Stimulated activated CD4-positive, alpha-beta T cell treated with anti-CD3 and anti-CD28 coated beads, Interleukin-1b, Interleukin-23, amount 100 ng/mL, for 24 hours (primary cell): ENCODE measurements at places on chromosomes 5 and 9.

- DNase-seq, result no peak
These were observed 39.6 kb upstream of the DMXL1 start for GRCh38 chr5:119031011-119031886.

- DNase-seq, result no peak
These were observed 44.1 kb upstream of the SUB1 start for GRCh38 chr5:32541241-32541640.

GRCh38 chr5:148312153-148312552, at the start of gene SPINK7:
Gene SPINK7, plus strand, starts transcription at chr5:148312423. Its CDS starts 61 bp downstream, at chr5:148312484.
- DNase-seq, result no peak

DNA sequence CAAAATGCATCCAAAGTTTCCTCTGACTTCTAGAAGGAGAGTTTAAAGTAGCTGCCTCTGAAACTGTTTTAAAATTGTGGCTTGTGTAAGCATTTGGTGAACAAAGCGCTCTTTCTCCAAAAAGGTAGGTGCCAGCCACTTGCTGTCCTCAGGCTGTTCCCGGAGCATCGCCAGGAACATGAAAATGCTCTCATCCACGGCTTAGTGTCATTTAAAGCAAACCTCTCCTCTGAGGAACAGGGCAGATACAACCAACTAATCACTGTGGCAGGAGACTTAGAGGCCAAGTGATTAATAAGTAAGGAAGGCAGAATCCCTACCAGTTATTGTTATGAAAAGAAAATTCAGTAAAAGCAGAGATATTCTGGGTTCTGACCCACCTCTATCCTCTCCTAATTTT, 165.6 kb downstream of the DCP2 start:
- DNase-seq, result no peak

DNA sequence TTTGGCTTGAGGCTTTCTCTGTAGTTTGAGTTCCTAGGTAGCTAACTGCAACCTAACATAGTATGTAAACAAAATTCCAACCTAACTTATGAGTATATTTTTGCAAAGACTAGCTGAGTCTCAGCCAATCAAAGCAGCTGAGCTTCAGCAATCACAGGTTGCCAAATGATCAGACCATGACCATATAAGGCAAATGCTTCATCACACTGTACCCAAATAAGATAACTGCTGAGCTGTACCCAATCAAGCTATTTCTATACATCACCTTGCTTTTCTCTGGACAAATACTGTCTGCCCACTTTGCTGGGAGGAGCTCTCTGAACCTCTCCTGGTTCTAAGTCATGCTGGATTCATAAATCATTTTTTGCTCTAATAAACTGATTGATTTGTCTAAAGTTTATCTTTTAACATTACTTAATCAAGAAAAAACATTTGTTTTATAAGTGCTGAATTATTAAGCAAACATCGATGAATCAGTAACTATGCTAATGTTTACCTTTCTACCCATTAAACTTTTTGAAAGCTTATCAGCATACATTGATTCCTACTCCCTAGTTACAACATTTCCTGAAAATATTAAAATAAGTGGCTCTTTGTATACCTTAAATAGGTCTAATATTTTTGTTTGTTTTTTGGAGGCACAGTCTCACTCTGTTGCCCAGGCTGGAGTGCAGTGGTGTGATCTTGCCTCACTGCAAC, 129.7 kb upstream of the PCA3 start:
- DNase-seq, result no peak

- DNase-seq, result no peak
These were observed 21.3 kb downstream of the RPS6 start for GRCh38 chr9:19358701-19359100.

DNA sequence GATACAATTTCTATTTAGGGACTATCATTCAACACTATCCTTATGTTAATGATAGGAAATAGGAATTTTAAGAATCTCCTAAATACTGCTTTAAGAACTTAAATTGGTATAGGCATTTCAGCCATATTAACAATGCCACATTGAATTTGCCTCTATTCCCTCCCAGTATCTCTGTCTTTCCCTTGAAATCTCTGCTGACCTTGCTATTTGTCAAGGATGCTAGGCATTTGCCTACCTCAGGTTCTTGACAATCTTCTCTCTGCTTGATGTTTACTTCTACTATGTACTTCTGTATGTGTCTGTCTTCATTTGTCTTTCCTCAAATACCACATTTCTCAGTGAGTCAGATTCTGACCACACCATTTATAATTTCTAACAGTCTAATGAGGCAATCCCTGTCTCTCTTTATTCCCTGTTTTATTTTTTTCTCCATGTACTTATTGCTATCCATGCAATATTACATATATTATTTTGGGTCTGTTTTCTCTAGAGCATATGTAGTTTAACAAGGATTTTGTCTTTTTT, 1461.4 kb upstream of the CDH9 start:
- DNase-seq, result no peak

DNA sequence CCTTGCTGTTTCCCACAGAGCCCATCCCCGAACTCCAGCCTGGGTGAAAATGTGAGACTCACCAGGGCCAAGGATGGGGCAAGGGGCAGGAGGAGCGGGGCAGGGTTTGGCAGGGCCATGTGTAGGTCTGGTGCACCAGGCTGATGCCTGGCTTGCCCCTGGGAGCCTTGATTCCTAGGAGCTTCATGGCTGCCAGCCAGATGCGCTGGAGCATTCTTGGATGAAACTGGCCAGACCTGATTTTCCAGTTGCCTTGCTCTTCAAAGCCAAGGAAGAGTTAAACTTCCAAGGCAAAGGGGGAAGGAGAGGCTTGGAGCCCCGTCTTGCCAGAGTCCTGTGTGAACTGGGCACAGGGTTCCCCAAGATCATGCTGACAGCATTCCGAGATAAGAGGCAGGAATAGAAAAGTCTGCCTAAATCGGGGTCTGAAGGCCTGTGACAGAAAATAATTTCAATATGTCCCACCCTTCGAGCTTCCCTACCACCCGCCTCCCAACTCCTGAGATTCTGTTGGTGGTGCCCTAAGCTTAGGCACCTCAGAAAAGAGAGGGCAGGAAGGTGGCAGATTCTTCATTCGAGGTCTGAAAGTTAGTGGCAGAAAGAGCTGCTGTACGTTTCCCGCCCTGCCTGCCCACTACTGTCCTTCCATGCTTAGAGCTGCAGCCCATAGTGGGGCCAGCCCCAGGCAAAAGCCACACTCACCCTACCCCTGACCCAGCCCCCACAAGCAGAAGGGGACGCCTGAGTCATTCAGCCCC, 20.4 kb downstream of the FAT2 start:
- DNase-seq, result no peak

- DNase-seq, result no peak
These were observed 3.5 kb downstream of the SNCAIP start for GRCh38 chr5:122315521-122315920.

DNA sequence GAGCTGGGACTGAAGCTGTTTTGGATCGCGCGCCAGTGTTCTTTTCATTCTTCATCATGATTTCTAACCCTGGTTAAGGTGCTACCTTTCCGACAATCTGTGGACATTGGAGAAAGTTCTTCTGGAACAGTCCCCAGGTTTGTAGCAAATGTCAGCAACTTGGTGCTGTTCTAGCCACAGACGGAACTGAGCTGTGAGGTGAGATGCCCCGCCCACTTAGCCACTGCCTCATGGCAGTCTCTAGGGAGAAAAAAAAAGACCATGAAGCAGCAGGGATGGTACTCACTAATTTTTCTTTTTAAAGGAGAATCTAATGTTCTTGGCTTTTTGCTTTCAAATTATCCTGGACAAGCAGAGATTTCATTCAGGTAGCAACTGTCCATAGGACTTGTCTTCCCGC, 72.1 kb upstream of the STK32A start:
- no peak for DNase-seq

DNA sequence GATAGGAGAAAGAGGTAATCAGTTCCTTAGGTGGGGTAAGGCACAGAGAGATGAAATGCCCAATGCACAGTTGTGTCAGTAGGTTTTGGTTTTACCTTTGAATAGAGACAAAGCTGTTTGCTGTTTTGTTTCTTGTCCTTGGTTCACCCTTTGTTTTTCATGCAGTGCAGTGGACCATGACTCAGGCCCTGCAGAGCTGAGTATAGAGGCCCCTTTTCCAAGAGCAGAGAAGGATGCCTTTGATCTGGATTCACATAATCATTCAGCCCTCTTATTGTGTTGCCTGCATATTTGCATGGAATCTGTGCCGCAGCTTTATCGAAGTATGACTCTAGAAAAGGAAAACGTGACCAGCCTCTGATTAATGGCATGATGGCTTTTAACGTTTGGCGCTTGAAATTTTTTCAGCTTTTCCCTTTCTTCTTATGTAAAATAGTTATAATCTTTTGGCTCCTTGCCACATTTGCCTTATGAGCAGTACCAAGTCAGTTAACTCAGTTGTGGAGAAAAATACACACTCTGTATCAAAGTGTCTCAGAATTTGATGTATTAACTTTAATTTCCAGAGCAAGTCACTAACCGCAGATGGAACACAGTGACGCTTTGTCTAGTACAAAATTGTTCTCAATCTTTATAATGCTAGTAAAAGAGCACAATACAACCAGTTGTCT, 197.6 kb downstream of the KDM4C start:
- DNase-seq, result no peak

DNA sequence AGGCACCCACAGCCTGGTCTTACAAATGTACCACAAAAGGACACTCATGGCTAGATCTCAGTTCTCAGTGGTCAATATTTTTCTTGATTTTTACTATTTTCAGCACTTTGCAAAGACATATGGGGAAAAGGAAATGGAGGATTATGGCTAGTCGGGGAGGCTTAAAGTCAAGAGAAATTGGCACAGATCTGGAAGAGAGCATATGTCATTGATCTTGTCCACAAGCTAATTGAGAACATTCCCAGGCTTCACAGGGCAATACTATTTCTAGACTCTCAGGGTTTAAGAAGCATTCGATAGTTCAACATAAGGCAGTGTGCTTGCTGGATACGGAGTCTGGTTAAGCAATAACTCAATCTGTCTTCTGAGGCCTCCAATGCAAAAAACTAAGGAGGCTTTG, 285.8 kb downstream of the ZNF608 start:
- DNase-seq, result no peak

- no peak for DNase-seq
These were observed 102.0 kb upstream of the RAPGEF1 start for GRCh38 chr9:131841765-131842318.

DNA sequence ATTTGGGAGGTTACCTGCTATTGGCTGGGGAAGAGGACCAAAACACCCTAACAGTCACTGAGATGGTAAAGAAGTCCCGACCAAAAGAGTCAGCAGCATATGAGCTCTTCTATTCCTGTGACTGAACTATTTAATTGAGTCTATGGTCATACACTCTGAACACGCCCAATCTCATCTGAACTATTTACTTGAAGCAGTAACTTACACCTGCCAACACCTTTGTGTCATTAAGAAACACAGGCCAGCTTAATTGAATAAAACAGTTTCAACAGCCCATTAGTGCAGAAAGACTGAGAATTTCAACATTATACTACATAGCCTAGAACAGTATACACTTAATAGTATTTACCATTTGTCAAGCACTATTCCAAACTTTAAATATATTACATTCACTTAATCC, 47.8 kb downstream of the NR6A1 start:
- DNase-seq, result no peak

GRCh38 chr5:43193181-43193893, 1.3 kb downstream of the NIM1K start:
- no peak for DNase-seq

DNA sequence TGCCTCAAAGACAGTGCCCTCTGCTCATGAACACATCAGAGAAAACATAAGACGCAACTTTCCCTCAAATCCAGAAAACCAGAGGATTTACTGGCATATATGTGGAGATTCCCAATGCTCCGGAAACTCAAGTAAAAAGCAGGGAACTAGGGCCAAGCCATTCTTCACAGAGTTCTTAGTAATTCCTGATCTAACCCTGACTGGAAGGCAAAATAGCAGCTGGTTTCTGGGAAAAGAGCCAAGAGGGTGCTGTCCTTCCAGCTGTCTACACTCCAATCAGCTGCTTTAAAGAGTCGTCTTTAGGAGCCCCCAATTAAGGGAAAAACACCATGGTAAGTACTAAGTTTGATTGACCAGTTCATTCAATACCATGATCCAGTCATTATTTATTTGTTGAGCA, 49.6 kb downstream of the GNA14 start:
- DNase-seq, result no peak

GRCh38 chr9:14992516-14992915, 82.3 kb upstream of the FREM1 start:
- DNase-seq, result no peak

DNA sequence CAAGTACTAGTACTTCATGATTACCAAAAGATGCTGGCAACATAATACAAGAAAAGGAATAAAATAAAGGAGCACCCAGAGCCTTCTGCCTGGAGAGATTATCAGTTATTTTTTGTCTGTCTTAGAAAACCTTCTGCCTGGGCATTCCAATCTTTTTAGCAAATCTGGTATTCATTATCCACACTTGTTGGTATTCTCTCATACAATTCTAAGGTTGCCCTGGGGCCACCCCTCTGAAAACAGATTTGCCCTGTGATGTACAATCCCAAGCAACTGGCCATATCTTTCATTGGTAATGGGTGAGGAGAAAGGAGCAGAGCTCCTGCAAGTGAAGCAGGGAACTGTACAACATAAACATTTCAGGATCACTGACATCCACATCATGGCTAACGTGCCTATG, 47.8 kb downstream of the WDR41 start:
- no peak for DNase-seq

- no peak for DNase-seq
These were observed 45.2 kb downstream of the NSD1 start for GRCh38 chr5:177178733-177179304.

GRCh38 chr5:143271431-143271830, 132.1 kb downstream of the NR3C1 start:
- no peak for DNase-seq

- DNase-seq, result no peak
These were observed 559.8 kb downstream of the HINT1 start for GRCh38 chr5:130605234-130605633.

GRCh38 chr5:137082951-137083350, 416.2 kb downstream of the SPOCK1 start:
- DNase-seq, result no peak

- no peak for DNase-seq
These were observed 1.1 kb upstream of the TENT4A start for GRCh38 chr5:6712142-6712576.

GRCh38 chr9:129776938-129777768, 24.3 kb upstream of the PTGES start:
- no peak for DNase-seq

DNA sequence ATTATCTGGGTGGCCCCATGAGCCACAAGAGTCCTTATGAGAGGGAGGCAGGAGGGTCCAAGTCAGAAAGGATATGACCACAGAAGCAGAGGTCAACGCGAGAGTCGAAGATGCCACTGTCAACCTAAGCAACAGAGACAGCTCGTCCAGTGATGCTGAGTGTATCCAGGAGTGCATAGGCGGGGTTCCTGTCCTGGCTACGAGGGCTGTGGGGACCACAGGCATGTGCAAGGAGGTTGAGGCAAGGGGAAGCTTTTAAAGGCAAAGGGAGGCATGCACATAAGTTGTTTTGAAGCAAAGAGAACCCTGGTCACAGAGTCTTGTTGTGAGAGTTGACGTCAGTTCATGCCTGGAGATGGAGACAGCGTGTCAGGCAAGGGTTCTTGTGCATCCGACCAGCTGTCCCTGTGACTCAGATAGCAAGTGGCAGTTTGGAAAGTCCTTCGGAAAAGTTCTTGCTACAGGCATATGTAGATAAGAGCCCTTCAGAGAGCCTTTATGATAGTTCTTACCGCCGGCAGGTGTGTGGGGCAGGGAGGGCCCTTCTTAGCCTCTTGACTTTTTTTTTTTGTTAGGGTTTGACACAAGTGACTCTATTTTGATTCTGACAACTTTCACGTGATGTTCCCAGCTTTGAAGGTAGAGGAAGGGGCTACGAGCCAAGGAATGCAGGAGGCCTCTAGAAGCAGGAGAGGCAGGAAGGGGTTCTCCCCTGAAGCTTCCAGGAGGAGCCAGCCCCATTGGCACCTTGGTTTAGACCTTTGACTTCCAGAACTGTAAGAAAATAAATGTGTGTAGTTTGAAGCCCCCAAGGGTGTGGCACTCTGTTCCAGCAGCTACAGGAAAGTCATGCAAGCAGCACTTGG, 66.0 kb upstream of the FCN1 start:
- no peak for DNase-seq
